ENCODE measurements at places on chromosomes 7 and 10.

DNA sequence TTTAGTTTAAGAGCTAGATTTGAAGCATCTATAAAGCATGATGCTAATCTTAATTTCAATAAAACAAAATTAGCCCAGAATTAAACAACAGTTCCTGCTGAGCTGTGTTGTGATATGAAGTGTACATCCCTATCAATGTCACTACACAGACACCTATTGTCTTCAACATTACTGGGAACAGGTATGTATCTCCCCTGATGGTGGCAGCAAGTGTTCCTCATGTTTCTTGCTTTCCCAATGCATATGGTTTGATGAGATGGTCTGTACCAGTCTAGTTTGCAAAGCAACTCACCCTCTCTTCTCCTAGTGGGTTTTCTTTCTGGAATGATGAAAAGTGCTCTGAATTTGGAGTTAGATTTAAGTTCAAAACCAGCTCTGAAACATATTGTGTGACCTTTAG, 38.1 kb downstream of the TSPAN12 start:
- DNase-seq: no peak

DNA sequence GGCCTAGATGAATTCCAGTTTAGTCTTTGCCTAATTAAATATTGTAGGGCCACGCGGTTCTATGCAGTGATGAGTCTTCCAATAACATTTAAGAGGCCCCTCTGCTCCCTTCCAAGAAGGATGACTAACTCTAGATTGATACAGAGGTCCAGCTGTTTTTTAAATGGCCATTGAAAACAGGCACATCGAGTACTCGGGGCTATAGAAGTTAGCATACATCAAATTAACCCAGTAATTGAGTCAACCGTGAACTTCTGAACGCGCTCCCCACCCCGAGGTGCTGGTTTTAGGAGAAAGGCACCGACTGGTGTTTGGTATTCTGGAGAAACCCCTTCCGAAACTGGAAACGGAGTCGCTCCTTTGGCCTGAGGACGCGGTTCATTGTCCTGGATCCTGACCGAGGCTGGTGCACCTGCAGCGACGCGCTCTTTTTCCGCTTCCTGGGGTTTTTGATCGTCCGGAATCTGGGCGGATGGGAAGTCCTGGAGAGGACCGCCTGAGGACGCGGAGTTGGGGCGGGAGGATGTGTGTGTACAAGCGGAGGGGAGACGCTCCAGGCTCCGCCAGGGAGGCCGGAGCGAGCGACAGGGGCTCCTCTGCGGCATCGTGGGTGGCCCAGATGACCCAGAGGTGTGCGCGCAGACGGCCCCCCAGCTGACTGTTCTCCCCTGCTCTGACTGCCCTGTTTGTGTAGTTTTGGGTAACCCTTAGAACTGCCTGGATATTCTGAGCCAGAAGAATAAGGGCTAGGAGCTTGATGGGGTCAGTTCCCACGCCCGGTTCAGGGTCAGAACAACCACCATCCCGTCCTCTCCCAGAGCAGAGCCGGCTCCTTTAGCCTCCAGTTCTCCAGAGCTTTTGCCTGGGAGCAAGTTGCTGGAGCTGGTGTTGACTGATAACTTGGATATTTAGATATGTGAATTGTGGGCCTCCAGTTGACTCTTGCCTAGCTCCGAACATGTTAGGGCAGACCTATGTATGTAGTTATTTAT, 711 bp downstream of the FAM221A start:
- DNase-seq: no peak

- DNase-seq: peak; percentile 51
Measured at GRCh38 chr7:152571068-152571467, 104.9 kb downstream of the XRCC2 start.

DNA sequence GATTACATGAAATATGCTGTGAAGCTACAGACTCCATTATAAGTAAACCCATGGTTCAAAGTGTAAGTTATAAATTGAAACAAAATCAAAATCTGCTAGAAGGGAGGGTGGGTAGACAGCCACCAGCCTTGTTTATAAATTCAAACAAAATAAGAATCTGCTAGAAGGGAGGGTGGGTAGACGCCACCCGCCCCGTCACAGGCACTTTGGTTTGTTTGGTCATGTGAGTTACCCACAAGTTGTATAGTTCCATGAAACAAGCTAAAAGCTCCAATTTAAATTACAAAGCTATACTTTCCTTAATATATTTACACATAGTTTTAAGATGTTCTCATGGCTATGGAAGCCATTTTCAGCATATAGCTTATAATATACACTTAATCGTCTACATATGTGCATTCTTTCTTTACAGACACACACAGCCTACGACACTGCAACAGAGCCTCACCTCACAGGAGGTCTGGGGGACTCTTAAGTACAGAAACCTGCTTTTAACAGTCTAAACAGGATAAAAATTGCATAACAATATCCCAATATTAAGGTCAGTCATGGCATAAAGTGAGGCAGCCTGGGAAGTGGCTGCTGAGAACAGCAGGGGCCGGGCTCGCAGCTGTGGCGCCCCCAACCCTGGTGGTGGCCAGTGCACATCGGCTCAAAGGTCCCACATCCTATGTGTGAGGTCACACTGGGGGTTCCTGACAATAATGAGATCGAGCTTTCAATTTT, 28.1 kb upstream of the NCAPG2 start:
- no peak for DNase-seq

DNA sequence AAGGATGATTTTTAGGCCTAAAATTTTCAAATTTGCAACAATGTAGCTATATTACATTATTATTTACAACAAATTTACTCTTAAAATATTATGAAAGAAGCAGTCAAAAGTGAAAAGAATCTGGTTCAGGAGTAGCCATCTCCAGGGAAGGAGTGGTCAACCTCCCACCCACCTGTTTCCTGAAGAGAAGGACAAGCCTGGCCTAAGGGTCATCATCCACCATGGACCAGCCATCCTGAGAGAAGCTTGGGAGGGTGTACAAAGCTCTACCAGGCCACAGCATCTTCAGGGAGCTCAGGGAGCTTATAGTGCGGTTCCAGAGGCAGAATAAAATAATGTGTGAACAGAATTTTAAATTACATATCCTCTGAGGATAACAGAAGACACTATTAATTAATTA, 38.1 kb downstream of the COL1A2 start:
- DNase-seq: no peak

DNA sequence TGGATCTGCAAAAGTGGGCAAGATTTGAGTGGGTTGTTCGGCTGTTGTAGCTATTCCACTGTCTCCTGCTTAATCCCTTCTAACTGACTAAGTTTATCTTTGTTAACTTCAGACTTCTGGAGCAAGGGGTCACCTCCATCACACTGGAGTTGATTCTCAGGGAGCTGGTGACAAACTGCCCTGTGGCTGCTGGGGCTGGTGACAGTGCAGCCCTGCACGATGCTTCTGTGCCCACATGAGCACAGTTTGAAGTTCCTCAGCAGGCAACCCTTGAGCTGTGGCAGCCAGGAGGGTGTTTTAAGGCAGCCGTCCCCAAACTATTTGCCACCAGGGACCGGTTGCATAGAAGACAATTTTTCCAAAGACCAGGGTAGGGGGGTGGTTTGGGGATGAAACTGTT, 40.5 kb downstream of the ADRB1 start:
- DNase-seq: no peak

DNA sequence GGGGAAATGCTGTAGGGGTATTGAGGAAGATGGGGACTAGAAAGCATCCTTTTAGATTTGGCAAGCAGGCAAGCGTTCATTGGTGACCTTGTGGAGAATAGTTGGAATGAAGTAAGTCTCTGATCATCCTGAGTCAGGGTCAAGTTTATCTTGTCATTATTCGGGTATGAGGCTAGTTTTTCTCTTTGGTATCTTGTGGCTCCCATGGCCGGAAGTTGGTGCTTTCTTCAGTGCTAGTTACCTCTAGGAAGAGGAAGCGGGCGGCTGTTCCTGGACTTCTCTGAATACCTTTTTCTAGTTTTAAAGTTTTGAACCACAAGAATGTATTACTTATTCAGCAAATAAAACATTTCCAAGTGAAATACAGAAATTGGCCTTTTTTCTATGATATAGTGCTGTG, 9.2 kb downstream of the CREM start:
- DNase-seq: no peak

DNA sequence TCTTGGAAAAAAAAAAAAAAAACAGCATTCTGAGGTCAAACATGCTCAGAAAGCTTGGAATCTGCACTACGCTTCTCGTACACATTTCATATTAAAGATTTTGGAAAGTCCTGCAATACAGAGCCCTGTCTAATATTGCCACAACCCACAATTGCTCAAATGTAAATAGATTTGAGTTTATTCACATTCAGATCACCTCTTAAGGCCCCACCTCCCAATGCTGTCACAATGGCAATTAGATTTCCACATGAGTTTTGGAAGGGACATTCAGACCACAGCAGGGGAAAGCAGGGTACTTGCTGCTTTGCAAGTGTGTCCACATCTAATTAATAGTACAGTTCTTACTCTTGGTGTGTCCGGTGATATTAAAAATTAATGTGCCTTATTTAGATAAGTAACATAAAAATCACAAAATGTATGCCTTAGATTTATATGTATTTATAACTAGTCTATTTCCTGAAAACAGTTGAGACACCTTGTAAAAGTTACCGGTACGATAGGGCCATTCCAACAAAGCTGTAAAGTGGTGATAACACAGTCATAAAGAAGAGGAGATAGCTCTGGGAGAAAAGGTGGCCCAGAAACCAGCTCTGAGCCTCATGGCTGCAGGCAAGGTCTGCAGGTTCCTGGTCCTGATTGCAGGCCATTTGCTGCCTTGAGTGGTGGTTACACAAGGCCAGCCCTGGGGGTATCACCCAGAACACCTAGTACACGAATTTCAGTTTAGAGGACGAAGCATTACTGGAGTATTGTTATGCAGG, 27.9 kb downstream of the EGFR start:
- no peak for DNase-seq

- no peak for DNase-seq
Measured at GRCh38 chr7:150732786-150733481, 4.3 kb upstream of the GIMAP5 start.

GRCh38 chr10:103793920-103794883, 61.2 kb downstream of the SH3PXD2A start:
- DNase-seq: no peak

DNA sequence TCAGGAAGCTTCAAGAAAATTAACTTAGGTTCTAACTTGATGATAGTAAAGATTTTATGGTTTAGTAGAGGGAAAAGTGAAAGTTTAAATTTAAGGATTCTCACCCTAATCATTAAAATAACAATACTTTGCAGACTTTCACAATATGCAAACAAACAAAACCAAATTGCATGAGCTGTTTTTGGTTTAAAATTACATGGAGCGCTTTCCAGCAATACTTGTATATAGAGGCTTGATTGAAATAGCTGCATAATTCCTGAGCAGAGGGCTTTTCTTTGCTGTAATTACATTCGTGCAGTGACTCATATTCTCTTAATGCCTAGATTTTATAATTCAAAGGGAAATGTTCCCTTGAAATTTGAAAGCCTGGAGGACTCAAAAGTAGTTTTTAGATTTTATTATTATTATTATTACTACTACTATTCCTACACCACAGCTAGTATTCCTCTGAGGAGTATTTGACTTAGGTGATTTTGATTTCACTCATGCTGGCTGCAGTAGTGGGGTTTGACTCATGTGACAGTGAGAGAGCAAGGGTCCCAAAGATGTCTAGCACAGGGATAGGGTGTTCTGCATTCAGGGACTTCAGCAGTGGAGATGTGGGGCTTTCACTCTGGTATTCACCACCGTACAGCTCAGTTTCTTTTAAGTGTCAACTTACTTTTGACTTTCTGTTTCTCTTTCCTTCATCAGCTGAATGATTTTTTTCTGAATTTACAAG, 138.1 kb downstream of the ADAM22 start:
- no peak for DNase-seq

- DNase-seq: peak; percentile 22
Measured at GRCh38 chr7:33108554-33109004, 625 bp downstream of the RP9 start.

GRCh38 chr7:48139459-48139858, 31.8 kb upstream of the ABCA13 start:
- DNase-seq: no peak

DNA sequence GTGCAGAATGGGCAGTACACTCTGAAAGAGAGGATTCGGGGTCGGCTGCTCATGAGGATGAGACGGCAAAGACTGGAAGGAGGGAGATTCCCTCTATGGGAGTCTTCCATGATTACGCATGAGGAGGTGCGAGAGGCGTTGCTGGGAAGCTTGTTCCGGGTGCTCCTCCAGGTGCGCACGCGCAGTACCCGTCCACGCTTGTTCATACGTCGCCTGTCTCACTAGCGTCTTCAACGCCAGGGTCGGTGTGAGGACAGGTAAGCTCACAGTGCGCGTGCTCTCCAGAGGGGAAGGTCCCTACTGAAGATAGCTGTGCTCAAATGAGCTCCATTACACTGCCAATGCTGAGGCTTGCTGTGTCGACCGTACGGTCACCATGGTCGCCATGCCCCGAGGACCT, 39.3 kb upstream of the BNIP3 start:
- no peak for DNase-seq

GRCh38 chr10:127242914-127243313, 46.5 kb upstream of the INSYN2A start:
- DNase-seq: no peak

- DNase-seq: no peak
Measured at GRCh38 chr10:127415116-127415515, 134.0 kb upstream of the NPS start.

GRCh38 chr10:133274751-133275683, 1.7 kb downstream of the ADAM8 start:
- DNase-seq: peak; percentile 1

- no peak for DNase-seq
Measured at GRCh38 chr10:123847686-123848432, 43.7 kb downstream of the CPXM2 start.

DNA sequence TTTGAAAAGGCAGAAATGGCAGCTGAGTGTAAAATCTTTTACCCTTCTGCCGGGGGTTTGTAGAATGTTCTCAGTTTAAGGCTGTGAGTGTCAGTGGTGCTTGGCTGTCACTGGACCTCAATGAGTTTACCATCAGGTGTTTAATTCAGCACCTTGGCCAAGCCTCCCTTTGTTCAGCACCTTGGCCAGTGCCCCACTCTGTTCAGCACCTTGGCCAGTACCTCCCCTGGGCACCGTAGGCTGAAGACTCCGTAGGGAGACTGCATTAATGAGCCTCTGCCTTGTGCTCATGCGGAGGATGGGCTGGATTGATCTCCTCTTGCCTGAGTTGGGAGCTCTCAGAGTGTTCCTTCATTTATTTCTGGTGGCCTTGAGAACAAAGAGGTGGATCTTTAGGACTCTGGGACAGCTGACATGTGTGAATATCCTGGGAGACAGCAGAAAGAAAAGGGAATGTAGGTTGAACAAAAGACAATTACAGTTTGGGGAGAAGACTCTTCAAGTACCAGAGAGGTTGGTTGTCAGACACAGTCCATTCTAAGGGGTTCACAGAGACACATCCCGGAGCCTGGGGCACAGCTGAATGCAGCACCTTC, 1.6 kb downstream of the FAM24A start:
- DNase-seq: no peak

- DNase-seq: no peak
Measured at GRCh38 chr10:95820363-95820762, 64.4 kb downstream of the ENTPD1 start.
